ENCODE measurements at places on chromosomes 2 and 18. TPM values are rescaled to one million over a fixed set of nuclear protein-coding genes. Genes with fewer than 3 reads are reported as not detected.

DNA sequence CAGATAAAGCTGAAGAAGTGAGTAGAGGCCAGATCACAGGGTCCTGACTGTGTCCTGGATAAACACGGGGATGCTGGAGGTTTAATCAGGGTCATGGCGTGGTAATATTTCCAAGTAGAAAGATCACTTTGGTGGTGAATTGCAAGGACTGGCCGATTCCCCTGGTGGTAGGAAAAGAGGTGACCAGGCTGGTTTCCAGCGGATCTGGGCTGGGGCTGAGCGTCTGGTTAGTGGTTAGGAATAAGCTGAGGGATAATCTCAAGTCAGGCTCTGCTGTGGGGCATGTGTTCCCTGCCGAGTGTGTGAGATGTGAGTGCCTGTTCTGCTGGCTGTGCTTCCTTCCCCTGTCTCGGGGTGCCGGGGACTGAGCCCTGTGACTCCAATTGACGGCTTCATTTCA, 484.0 kb downstream of the TSN start:
- no peaks in the 10 kb centered on the region for H3K36me3 ChIP-seq
- no peak overlapping the region for H3K4me3 ChIP-seq
- H3K4me1 ChIP-seq: peaks cover 32% of the 10 kb centered on the region
- 0 out of 2 replicates have a peak, but pooled peaks cover 3% of the 10 kb centered on the region for H3K27me3 ChIP-seq
- no peak for DNase-seq

- H3K4me3 ChIP-seq: no peak overlapping the region
- no peaks in the 10 kb centered on the region for H3K36me3 ChIP-seq
- peak; percentile 17 for DNase-seq
- H3K27ac ChIP-seq: no peak overlapping the region
- no peaks in the 10 kb centered on the region for H3K27me3 ChIP-seq
These were observed 182.9 kb downstream of the IKZF2 start for GRCh38 chr2:212968284-212969081.

Gene ADCYAP1
- total RNA-seq: 0.36 TPM

DNA sequence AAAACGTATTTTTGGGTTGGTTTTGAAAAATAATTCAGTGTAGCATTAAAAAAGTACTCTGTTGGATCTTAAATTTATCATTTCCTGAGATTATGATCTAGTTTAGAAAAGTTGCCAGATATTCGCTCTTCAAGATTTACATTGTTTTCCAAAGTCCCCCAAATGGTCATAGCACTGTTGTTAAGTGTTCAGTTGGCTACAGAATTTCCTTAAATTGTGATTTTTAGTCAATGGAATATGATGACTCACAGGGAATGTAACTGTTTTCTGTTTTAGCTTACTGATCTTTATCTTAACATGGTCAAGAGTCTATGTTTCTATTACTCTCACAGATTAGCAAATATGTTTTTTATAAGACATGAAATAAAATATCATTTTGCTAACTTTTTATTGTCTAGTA, 23.2 kb downstream of the PLCL1 start:
- no peak overlapping the region for H3K4me3 ChIP-seq
- H3K4me1 ChIP-seq: no peaks in the 10 kb centered on the region
- H3K27ac ChIP-seq: no peak overlapping the region
- peaks cover 17% of the 10 kb centered on the region for H3K27me3 ChIP-seq

DNA sequence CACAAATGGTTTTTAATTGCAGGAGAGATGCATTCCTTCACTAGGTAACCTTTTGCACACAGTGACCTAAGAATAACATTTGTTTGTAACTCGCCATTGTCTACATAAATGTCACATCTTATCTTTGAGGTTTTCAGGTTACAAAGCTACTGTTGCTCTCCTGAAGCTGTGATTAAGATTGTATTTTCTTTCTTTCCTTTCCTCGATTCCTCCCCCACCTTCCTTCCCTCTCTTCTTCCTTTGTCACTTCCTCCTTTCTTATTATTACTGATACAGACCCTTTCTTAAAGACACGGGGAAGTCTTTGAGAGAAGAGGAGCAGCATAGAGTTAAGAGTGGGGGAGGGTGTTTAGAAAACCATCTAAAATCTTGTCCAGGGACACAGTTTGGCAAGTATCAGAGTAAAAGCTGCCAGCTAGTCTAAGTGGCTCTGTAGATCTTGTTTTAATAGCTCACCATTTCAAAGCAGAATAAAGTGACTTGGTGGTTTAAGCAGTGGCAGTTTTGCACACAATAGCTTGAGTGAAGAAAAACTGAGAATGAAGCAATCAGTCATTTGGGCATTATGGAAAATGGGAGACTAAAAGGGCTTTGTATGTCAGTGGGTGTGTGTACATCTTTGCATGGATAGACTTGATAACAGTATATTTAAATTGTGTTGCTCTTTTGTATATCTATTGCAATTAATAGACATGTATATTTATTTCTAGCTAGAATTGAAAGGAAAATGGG, 10.9 kb downstream of the CERS6 start:
- no peak overlapping the region for H3K27ac ChIP-seq
- peak overlapping the region; percentile 2 for H3K4me3 ChIP-seq
- H3K27me3 ChIP-seq: no peaks in the 10 kb centered on the region
- no peaks in the 10 kb centered on the region for H3K36me3 ChIP-seq

- H3K27me3 ChIP-seq: no peaks in the 10 kb centered on the region
- H3K27ac ChIP-seq: no peak overlapping the region
- no peak overlapping the region for H3K4me3 ChIP-seq
- no peak for DNase-seq
These were observed 1342.0 kb upstream of the ZEB2 start for GRCh38 chr2:145861940-145862339.

DNA sequence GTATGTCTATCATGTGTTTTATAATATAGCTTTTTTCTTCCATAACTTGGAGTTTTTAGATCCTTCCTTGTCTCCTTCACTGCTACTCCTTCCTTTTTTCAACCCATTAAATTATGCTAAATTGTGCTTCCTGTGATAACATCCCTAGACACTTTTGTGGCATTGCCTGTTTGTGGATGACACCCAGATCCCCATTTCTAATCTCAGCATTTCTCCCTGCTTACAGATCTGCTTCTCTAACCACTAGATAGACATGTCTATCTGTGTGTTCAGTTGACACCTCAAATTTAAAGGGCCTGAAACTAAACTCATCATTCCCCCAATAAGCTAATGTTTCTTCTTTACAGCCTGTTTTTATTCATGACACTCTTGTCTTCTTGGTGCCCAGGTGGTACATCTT, 244.8 kb downstream of the BABAM2 start:
- H3K4me1 ChIP-seq: peaks cover 16% of the 10 kb centered on the region
- no peaks in the 10 kb centered on the region for H3K27me3 ChIP-seq
- no peaks in the 10 kb centered on the region for H3K36me3 ChIP-seq
- no peak overlapping the region for H3K27ac ChIP-seq

- peak; percentile 48 for DNase-seq
- peaks cover 26% of the 10 kb centered on the region for H3K4me1 ChIP-seq
- no peak overlapping the region for H3K27ac ChIP-seq
- no peaks in the 10 kb centered on the region for H3K36me3 ChIP-seq
These were observed 54.3 kb downstream of the VSNL1 start for GRCh38 chr2:17594533-17595401.

Gene CYP27C1
- total RNA-seq: 0.36 TPM

Gene SERPINB7
- total RNA-seq: 71.9 TPM

Gene PLGLB1
- 0.62 TPM for total RNA-seq

GRCh38 chr2:238586931-238587775, 160.4 kb downstream of the ASB1 start:
- no peak overlapping the region for H3K4me3 ChIP-seq
- no peaks in the 10 kb centered on the region for H3K27me3 ChIP-seq
- no peaks in the 10 kb centered on the region for H3K36me3 ChIP-seq

Gene MC2R
- not detected for total RNA-seq

Gene RAB6C
- not detected for total RNA-seq

DNA sequence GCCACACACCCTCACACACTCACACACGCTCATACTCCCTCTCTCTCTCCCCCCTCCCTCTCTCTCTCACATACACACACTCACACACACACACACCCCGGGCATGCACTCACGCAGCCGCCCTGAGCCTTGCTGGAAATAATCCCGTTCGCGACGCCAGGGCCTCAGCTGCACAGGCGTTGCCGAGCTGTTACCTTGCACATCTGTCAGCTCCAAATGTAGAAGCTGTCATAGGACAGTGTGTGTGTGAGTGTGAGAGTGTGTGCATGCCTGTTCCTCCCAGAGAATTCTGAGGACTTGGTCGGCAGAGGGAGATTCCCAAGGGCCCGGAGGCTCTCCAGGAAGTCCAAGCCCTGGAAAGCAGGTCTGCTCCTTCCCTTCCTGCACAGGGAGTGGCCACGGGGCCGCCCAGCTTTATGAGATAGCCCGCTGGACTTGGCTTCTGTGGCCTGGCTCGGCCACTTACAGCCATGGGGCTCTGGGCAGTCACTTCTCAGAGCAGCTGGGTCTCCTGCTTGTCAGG, 8.6 kb downstream of the SPR start:
- H3K27ac ChIP-seq: no peak overlapping the region
- peak overlapping the region; percentile 61 for H3K4me3 ChIP-seq
- no peaks in the 10 kb centered on the region for H3K27me3 ChIP-seq
- no peaks in the 10 kb centered on the region for H3K36me3 ChIP-seq
